ENCODE measurements at places on chromosomes 4 and X.

- DNase-seq = no peak
Measured at GRCh38 chr4:89108091-89108490, 3.2 kb upstream of the TIGD2 start.

- peak; percentile 42 for DNase-seq
Measured at GRCh38 chrX:65596270-65597034, 61.9 kb upstream of the LAS1L start.

DNA sequence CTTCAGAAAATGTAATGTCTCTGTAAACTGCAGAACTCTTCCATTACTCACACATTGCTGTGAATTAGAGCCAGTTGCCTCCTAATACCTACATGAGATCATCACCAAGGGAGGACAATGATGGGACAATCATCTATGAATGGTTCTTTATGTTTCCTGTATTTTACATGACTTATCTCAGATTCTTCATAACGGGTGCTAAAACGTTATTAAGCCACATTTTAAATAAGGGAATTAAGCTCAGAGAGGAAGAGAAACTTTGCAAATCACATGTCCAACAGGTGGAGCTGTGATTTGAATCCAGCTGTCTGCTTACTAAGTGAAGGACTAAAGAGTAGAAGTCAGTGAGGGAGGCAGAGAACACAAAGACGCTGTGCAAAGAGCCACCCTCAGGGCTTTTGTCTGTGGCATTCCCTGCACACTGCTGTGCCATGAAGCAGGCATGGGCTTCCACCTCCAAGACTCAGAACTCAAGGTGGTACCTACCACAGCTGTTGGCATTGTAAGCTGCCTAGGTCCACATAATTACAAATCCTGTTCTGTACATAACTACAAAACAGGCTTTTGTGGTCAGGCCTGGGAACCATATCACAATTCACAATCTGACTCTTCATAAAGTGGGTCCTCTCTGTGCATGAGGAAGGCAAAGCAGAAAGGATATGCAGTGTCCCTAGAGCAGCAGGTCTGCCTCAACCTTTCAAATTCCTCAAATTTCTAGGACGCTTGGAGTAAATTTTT lies 12.8 kb downstream of the TBC1D9 start:
- no peak for DNase-seq

GRCh38 chr4:121822796-121823504 lies 733 bp downstream of the CCNA2 start:
- peak; percentile 10 for DNase-seq

DNA sequence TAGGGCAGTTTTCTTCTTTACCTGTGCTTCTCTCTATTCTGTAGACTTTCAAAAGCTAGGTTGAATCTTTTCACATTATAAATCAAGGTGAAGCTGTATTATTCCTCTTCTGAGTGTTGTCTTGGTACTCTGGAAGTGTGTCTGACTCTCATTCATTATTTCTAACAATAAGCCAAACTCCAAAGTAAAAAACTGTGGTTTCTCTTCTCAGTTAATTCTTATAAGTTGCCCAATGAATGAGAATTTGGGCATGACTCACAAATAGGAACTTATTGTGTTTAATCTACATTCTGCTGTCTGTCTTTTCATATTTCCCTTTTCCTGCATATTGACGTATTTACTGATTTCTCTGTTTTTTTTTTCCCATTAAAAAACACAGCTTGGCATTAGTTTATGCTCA lies 714.5 kb downstream of the CCSER1 start:
- no peak for DNase-seq

DNA sequence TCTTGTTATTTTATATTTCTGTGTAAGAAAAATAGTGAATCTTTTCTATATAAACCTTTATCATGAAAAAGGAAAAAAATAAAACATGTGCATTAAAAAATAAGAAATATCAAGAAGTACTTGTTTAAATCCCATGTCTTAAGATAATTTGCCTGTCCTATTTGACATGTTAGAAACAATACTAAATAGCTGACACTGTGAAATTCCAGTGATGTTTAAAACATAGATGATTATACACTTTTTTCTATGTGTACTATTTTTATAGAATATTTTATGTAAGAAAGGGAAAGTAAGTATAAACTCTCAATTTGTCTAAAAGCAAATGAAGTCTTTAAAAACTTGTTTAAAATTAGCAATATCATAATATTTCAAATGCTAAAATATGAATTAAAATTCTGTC lies 543.2 kb upstream of the ATOH1 start:
- DNase-seq = no peak
